ENCODE measurements at places on chromosomes 13 and 19.

GRCh38 chr13:110162866-110163658 lies 143.9 kb downstream of the COL4A1 start:
- no peak for DNase-seq

GRCh38 chr19:39038098-39038497 lies 5.7 kb upstream of the FBXO27 start:
- peak; percentile 2 for DNase-seq

DNA sequence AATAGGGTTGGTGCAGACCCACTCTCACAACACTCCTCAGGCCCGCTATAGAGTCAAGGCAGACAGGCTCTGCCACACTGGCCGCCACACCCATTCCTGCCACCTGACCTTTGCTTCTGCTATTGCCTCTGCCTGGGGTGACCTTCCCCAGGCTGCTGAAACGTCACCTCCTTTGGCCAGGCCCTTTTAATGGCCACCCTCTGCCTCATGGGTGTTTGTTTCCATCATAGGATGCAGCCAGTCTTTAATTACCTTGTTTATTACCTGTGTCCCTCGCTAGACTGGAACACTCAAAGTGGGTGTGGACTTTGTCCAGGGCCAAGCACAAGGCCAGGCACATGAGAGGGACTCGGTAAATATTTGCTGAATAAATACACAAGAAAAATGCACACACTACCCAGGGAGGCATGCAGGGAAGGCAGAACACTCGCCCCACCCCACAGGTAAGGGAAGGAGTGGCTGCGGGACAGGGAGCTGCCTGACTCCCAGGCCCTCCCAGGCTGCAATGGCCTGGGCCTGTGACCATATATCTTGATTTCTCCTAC lies 3.2 kb downstream of the LSM4 start:
- no peak for DNase-seq

DNA sequence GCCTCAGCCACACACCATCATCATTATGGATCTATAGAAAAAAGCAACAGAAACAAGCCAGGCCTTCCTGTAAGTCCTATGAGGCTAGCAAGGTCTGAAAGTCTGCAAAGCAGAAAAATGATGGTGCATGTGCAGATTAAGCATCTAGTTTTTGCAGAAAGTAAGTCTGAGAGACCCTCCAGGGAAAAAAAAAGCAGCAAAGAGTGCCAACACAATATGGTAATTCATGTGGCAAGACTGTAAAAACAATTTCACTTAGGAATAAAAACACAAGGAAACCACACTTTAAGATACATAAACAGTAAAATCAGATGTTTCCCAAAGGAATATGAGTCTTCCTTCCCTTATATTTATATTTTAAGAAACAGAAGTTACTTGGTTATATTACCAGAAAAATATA lies 112.3 kb upstream of the FBXL3 start:
- DNase-seq = no peak

DNA sequence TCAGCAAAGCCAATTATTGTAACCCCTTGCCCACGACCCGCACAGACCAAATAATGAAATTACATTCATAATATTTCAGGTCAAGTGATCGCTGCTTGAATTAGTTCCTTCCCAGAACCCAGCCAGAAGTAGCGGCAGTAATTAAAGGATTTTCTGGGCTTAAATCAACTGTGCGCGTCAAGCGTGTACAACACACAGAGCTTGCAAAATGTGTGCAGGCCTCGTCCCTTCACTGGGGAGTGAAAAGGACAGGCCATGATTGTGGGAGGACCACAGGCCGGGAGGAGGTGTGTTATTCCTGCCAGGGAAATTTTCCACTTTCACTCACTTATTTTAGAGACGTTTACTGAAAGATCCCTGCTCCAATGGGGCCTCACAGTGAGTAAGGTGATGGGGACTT lies 84.9 kb downstream of the CHST8 start:
- no peak for DNase-seq

DNA sequence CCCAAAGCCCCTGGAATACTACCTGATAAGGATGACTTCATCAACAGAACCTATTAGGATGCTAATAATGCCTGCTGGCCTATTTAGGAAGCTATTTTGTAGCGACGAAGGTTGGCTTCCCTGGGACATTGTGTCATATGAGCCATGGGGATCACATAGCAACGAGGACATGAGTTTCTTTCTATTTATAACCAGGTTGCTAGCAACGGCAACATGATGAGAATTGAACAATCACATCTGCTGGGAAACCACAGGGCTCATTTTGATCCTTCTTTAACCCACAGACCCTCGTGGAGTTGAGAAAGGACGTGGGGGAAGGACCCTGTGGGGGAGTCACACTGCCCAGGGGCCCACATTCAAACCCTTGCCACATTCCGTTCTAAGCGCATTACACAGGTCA lies 172.2 kb downstream of the COL4A1 start:
- DNase-seq = no peak

DNA sequence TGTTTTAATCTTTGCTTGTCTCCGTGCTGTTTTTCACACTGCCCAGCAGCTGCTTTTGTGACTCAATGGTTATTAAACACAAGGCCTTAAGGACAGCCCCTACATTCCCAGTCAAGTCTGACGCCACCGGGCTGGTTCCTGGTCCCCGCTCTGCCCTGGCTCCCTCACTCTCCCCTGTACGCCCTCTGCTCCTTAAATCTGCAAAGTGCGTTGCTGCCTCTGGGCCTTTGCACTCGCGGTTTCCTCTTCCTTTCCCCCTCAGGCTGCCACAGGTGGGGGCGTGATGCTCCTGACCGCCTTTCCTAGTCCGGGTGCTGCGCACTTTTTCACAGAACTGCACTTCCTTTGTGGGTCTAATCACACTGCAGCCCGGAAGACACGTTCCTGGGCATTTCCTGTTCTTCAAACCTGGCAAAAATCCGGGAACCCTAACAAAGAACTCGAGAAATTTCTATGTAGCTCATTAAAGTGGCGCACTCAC lies 25.6 kb downstream of the NOSIP start:
- DNase-seq = no peak

GRCh38 chr13:30418717-30419459 lies 3.4 kb upstream of the UBE2L5 start:
- DNase-seq = no peak

DNA sequence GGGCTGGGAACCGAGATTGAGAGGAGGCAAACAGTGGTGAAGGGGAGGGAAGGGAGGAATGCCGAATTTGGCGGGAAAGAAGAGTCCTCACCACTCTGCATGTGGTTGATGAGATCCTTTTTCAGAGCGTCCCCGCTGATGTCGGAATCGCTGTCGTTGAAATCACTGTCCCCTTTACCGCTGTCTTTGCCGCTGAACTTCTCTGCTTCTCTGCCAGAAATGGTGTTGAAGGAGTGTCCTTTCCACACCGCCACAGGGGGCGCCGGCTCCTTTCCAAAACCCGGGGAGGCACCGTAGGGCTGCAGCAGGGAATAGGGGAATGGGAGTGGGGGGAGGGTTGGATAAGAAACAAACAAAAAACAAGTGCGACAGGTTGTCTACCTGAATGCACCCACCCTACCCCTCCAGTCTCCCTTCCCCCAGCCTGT lies 3.1 kb downstream of the PCDH8 start:
- DNase-seq = peak; percentile 48

DNA sequence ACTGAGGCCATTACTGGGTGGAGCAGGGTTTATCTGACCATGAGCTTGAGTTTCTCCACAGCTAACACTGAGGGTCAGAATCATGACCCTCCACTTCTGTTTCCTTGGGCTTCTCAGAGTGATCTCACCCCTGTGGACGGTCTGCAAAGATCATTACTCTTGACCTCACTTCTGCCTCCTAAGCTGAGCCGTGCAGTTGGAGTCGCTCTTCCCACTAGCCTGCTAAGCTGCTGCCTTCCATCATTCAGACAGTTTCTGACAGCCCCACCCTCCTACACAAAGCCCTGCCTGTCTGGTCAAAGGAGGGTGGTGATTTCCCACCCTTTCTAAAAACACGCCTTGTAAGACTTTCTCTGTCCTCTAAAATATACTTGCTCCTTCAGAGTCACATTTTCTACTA lies 9.3 kb upstream of the FRY start:
- DNase-seq = no peak

All from NCI-H1105 treated with DMSO at 0.1 percent for 48 hours (cell line).